ENCODE measurements at places on chromosomes 13 and 19. TPM values are rescaled to one million over a fixed set of nuclear protein-coding genes. Genes with fewer than 3 reads are reported as not detected.

GRCh38 chr19:5850743-5851293, 431 bp downstream of the FUT3 start:
- no peaks in the 10 kb centered on the region for H3K4me1 ChIP-seq
- H3K36me3 ChIP-seq = no peaks in the 10 kb centered on the region
- H3K27ac ChIP-seq = no peak overlapping the region
- H3K4me3 ChIP-seq = no peak overlapping the region

DNA sequence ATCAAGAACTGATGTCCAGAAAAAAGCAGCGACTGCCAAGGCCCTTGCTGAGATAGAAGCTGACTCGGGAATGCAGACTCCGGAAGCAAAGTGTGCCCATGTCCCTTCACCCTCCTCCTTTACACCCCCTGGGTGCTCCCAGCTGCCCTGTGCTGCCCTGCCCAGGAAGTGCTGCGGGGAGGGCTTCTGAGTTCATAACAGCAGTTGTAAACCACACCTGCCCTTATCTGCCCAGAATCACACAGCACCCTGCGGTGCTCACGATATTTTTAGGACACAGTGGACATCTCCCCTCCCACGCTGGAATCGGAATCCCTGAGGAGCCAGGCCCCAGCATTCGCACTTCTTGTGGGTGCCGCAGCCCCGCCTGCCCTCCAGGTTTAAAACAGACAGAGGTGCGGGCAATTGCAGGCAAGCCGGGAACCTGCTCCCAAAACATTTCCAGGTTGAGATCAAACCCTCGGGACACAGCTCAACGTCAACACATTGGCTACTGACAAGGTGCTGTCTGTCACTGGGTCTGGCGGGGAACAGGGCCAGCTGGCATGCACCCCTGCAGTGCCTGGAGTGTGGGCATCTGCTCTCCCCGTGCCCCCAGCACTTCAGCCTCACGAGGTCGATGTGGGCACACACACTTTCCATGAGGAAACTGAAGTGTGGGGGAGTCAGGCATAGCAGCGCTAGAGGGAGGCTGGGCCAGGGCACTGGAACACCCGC, 36.8 kb downstream of the RAB20 start:
- H3K4me1 ChIP-seq = peaks cover 34% of the 10 kb centered on the region
- H3K27me3 ChIP-seq = no peaks in the 10 kb centered on the region
- H3K27ac ChIP-seq = no peak overlapping the region
- H3K4me3 ChIP-seq = no peak overlapping the region

- no peaks in the 10 kb centered on the region for H3K36me3 ChIP-seq
- H3K27ac ChIP-seq = no peak overlapping the region
- DNase-seq = no peak
- H3K4me3 ChIP-seq = no peak overlapping the region
- H3K4me1 ChIP-seq = no peaks in the 10 kb centered on the region
- H3K27me3 ChIP-seq = no peaks in the 10 kb centered on the region
Observed at GRCh38 chr19:6298413-6298812, 18.6 kb upstream of the MLLT1 start.

DNA sequence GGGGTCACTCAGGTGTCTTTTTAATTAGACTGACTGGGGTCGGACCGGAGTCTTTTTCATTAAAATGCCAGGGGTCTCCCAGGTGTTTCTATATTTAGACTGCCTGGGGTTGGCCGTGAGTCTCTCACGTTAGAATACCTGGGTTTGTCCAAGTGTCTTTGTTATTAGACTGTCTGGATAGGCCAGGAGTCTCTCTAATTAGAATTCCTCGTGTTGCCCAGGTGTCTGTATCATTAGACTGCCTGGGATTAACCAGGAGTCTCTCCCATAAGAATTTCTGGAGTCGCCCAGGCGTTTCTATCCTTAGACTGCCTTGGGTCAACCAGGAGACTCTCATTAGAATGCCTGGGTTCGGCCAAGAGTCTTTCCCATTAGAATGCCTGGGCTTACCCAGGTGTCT, 1445.7 kb downstream of the UQCRFS1 start:
- H3K36me3 ChIP-seq = no peaks in the 10 kb centered on the region
- H3K4me1 ChIP-seq = no peaks in the 10 kb centered on the region
- H3K4me3 ChIP-seq = no peak overlapping the region
- H3K27me3 ChIP-seq = no peaks in the 10 kb centered on the region

DNA sequence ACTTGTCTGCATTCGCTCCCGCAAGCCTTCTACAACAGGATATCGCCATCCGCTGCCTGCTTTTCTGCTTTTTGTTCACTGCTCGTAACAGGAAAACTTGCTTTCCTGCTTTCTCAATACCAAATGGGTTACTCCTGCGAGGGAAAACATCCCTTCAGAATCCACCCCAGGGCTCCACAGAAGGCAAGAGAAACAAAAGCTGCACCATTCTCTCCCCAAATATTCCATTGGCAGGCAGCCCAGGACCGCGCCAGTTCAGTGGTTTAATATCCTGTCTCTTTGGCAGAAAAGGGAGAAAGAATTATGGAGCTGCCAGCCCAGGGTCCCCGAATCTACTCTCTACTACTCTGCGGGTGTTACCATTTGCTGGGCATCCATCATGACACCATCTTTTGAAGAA, 84.7 kb upstream of the DOCK9 start:
- no peaks in the 10 kb centered on the region for H3K36me3 ChIP-seq
- H3K4me3 ChIP-seq = no peak overlapping the region
- H3K4me1 ChIP-seq = peaks cover 22% of the 10 kb centered on the region
- H3K27me3 ChIP-seq = no peaks in the 10 kb centered on the region

- H3K4me1 ChIP-seq = peaks cover 17% of the 10 kb centered on the region
- no peak for DNase-seq
- no peak overlapping the region for H3K4me3 ChIP-seq
Observed at GRCh38 chr13:23983671-23984070, 86.4 kb upstream of the C1QTNF9B start.

GRCh38 chr13:95246292-95247082, 54.8 kb downstream of the ABCC4 start:
- H3K4me1 ChIP-seq = no peaks in the 10 kb centered on the region
- no peak overlapping the region for H3K27ac ChIP-seq
- no peaks in the 10 kb centered on the region for H3K27me3 ChIP-seq
- peaks cover 1% of the 10 kb centered on the region for H3K36me3 ChIP-seq

The RASAL3 gene
- total RNA-seq = 217 TPM

The B3GNT3 gene
- total RNA-seq = not detected

The FCER2 gene
- 1.0 TPM for total RNA-seq

The ACP7 gene
- not detected for total RNA-seq

The CERS1 gene
- total RNA-seq = not detected

The GCDH gene
- total RNA-seq = 36.3 TPM

The TEAD2 gene
- not detected for total RNA-seq

The CEACAM8 gene
- not detected for total RNA-seq

The GFY gene
- total RNA-seq = not detected

Measured in natural killer cell (primary cell).